ENCODE measurements at places on chromosomes 3 and 15. TPM values are rescaled to one million over a fixed set of nuclear protein-coding genes. Genes with fewer than 3 reads are reported as not detected.

DNA sequence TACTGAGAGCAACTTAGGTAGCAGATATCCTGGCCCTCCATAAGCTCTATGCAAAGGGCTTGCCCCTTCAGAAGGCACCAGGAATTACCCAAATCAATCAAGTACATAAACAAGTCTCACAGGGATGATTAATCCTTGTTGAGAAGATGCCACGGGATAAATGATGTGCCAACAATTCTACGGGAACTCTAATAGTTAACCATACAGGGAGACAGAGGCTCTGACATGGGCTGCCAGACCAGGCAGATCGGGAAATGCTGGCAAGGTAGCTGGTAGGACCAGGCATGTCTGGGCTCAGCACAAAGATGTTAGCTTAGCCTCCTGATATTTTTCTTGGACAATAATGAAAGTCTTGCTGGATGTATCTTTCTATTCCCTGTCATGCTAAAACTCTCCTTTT is 249.3 kb upstream of the THBS1 start:
- no peaks in the 10 kb centered on the region for H3K27me3 ChIP-seq
- H3K4me1 ChIP-seq, result no peaks in the 10 kb centered on the region
- no peak overlapping the region for H3K27ac ChIP-seq
- no peak for DNase-seq
- no peaks in the 10 kb centered on the region for H3K36me3 ChIP-seq
- H3K4me3 ChIP-seq, result no peak overlapping the region

GRCh38 chr3:160398820-160399124 is 253 bp downstream of the IFT80 start:
- peak overlapping the region; percentile 86 for H3K4me3 ChIP-seq
- no peaks in the 10 kb centered on the region for H3K36me3 ChIP-seq
- no peaks in the 10 kb centered on the region for H3K27me3 ChIP-seq
- peaks cover 11% of the 10 kb centered on the region for H3K4me1 ChIP-seq
- H3K27ac ChIP-seq, result peak overlapping the region; percentile 88

DNA sequence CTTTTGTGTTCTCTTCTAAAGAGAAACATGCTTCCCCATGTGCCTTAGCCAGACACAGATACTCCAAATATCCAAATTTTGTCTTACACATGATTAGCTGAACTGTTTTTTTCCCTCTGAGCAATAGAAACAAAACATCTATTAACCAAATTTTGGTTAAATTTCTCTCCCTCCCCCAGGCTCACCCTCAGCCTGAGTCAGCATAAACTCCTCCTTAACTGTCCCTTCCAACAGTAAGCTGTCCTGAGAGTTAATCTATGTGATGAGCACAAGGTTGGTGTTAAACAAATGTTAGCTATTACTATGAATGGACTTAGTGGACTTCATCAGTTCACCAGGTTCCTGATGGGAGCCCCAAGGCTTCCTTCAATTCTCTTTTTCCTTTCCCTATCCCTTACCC is 108.5 kb downstream of the RSL24D1 start:
- no peak for DNase-seq
- H3K4me3 ChIP-seq, result no peak overlapping the region
- no peak overlapping the region for H3K27ac ChIP-seq

DNA sequence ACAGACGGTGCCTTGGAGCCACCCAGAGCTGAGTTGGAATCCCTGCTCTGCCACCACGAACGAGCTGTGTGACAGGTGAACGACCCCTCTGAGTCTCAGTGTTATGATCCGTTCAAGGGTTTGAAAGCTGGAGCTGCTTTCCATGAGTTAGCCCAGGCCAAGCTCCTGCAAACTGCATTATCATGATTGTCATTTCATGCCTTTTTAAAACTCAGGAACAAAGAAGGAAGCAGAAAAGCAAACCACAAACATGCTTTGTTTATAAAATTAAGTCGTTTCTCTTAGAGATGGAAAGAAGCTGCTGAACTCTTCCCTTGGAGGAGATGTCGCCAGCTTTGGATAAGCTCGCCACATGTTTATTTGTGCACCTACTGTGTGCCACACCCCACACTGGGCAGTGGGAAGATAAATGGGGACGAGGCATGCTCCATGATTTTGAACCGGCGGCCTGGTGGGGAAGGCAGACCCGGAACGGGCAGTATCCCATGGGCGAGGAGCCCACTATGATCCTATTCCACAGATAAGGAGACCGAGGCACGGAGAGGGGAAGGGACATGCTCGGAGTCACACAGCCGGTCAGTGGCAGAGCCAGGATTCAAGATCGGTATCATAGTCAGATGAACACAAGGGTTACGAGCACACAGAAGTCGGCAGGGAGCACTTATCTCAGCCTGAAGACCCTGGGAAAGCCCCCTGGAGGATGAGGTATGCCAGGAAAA is 15.9 kb downstream of the HRH1 start:
- no peak overlapping the region for H3K4me3 ChIP-seq
- no peaks in the 10 kb centered on the region for H3K36me3 ChIP-seq
- no peak overlapping the region for H3K27ac ChIP-seq
- DNase-seq, result no peak
- no peaks in the 10 kb centered on the region for H3K27me3 ChIP-seq

DNA sequence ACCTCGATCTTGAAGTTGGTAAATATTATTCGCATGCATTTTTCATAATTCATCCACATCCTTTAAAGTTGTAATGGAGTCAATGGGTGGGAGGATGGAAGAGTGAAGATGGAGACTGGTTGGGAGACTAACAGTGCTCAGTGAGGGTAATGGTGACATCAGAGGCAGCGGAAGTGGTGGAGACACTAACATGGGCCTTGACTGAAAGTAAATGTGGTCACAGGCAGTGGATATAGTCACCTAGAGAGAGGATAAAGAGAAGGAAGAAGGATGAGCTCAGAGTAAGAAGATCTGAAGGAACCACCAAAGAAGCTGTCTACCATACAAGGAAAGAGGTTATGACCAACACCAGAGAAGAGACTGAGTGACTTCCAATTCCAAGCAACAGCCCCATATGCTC is 281.6 kb upstream of the STT3B start:
- H3K27ac ChIP-seq, result no peak overlapping the region
- no peaks in the 10 kb centered on the region for H3K36me3 ChIP-seq
- H3K4me1 ChIP-seq, result no peaks in the 10 kb centered on the region
- no peak for DNase-seq

DNA sequence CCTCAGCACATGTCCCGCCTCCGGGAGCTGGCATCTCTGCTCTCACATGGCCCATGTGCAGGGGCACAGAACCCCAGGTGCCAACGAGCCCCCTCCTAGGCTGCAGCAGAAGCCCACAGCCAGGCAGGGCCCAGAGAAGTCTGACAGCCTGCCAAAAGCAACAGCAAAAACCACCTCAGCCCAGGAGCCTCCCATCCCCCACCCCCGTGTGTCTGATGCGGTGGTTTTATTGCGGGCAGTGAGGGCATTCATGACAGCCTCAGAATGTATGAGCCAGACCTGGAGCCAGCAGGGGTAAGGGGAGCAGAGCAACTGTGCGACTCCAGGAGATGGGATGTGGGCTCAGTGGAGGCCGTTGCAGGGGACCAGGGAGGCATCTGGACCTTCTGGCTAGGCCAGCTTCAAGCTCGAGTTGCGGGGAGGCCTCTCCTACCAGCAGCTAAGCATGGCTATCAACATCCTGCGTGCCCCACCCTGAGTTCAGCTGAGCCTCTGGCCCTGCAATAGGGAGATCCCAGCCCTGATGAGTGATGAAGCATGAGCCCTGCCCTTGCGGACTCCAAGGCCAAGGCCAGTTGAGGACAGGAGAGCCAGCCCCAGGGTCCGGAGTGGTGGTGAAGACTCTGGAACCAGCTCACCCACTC is 52.5 kb downstream of the CYP11A1 start:
- H3K4me1 ChIP-seq, result peaks cover 17% of the 10 kb centered on the region
- no peak overlapping the region for H3K27ac ChIP-seq
- no peaks in the 10 kb centered on the region for H3K36me3 ChIP-seq
- H3K4me3 ChIP-seq, result no peak overlapping the region

Gene HHATL
- total RNA-seq, result not detected

DNA sequence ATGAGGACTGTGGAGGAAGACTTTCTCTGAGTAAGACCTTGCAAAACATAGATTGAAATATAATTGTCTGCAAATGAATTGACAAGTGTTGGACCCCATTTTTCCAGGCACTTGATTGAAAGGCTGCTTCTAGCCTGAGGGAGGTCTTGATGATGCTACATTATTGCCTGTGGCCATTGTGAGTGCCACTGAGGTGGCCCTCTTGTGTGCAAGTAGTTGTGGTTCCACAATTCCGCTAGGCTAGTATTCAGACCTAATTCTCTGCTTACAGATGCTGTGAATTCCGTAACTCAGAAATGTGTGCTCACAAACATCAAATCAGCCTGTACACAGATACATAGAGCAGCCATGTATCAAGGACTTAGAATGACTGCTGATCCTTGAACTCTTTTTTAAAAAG is 34.7 kb downstream of the FNDC3B start:
- H3K27ac ChIP-seq, result no peak overlapping the region
- no peak for DNase-seq
- no peak overlapping the region for H3K4me3 ChIP-seq
- no peaks in the 10 kb centered on the region for H3K27me3 ChIP-seq
- no peaks in the 10 kb centered on the region for H3K36me3 ChIP-seq
- no peaks in the 10 kb centered on the region for H3K4me1 ChIP-seq

DNA sequence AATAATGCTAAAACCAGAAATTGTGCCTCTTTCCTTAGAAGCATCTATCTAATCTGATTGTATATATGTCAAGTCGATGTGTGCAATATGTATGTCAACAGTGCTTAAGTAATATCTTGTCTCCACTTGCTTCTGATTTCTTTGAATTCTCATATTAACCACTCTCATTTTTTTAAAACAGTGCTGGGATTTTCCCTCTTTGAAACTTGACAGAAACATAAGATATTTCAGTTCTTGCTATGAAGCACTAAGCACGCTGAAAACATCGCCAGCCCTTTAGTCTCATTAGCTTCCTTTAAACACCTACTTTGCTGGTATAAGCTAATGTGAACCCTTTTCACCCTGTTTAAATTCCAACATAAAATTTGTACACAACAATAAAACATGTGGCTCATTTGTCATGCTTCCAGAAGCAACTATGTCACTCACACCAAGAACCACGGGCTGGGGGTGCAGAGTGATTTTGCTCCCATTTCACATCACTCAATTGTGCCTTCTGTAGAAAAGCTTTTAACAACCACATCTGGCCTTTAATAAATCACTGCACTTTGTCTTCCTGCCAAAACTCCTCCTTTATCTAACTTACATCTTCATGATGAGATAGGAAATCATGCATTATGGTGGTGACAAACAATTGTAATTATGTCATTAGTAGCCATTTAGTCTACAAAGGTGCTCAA is 185.2 kb downstream of the FOXP1 start:
- H3K4me1 ChIP-seq, result peaks cover 82% of the 10 kb centered on the region
- H3K36me3 ChIP-seq, result no peaks in the 10 kb centered on the region
- H3K4me3 ChIP-seq, result peak overlapping the region; percentile 14
- H3K27ac ChIP-seq, result peak overlapping the region; percentile 86
- H3K27me3 ChIP-seq, result no peaks in the 10 kb centered on the region
- no peak for DNase-seq

DNA sequence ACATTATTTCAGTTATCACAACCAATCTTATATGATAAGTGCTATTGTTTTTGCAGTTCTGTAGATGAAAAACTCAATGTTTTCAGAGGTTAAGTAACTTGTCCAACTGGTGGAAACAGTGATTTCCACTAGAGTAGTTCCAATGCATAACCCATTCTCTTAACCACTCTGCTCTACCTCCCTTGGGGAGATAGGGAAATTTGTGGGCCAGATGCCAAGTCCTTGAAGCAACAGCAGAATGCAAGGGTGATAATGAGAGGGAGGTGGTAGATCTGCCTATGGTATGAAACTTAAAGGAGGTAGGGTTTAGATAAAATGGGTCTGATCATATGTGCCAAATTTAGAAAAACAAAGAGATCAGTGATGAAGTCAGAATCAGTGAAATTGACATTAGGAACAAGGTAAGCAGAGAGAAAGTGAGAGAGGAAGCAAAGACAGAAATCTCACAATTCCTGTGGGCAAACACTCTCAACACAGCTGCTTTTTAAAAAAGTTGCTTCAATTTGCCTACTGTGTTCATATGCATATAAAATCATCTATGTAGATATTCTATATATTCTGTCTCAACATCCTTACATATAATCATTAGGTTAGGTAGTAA is 50.5 kb upstream of the UBP1 start:
- no peaks in the 10 kb centered on the region for H3K27me3 ChIP-seq
- H3K36me3 ChIP-seq, result no peaks in the 10 kb centered on the region
- H3K4me3 ChIP-seq, result no peak overlapping the region
- DNase-seq, result no peak
- H3K27ac ChIP-seq, result no peak overlapping the region
- no peaks in the 10 kb centered on the region for H3K4me1 ChIP-seq

DNA sequence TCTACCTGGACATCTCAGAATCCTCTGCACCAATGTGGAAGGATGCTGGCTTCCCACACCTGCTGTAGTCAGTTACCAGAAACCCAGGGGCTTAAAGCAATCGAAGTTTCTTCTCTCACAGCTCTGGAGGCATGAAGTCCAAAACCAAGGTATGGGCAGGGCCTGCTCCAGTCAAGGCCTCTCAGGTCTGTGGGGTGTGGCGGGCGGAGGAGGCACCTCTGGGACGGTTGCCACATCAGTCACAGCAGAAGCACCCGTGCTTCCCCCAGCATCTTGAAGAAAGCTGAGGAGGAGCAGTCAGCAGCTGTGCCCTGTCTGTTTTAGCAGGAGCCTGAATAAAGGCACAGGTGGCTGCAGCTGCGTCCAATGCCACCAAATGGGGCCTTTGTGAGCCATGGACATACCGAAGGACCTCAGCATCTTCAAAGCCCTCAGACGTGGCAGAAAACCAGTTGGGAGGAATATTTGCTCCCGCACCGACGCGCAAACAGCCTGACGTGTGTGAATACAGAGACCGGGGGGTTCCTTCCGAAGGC is 68.9 kb downstream of the TFRC start:
- no peaks in the 10 kb centered on the region for H3K27me3 ChIP-seq
- no peak for DNase-seq
- no peaks in the 10 kb centered on the region for H3K4me1 ChIP-seq
- no peak overlapping the region for H3K27ac ChIP-seq

GRCh38 chr15:71228403-71228802 is 113.1 kb downstream of the THSD4 start:
- H3K27me3 ChIP-seq, result no peaks in the 10 kb centered on the region
- H3K27ac ChIP-seq, result no peak overlapping the region
- no peak overlapping the region for H3K4me3 ChIP-seq
- H3K4me1 ChIP-seq, result no peaks in the 10 kb centered on the region

DNA sequence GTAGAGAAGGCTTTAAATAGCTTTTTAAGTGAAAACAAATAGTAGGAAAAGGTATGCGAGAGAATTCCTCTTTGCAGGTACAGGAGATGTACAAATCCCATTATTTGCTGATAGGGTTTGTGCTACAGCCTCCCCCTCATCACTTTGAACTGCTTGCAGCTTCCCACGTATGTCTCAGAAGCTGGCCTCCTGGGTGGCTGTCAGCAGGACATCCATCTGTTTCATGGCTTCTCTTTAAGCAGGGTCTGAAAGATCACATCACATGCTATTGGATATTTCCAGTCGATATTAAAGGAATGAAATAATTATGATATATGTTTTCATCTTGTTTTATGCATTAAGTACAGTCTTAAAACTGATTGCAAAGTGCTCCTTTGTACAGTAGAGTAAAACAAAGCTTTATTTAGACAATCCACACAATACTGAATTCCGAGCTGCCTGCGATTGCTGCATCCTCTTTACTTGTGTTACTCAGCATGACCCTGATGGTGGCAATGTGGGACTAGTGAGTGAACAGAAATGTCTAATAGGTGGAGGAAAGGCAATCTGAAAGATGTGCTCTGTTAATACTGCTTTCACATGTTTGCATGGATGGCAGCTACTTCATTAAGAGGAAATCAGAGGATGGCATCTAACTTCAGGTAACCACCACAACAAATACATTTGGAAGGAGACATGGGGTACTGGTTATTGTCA is 930.6 kb upstream of the SEMA6D start:
- no peaks in the 10 kb centered on the region for H3K27me3 ChIP-seq
- no peak overlapping the region for H3K4me3 ChIP-seq
- no peak for DNase-seq
- no peaks in the 10 kb centered on the region for H3K4me1 ChIP-seq

Gene AGBL1
- not detected for total RNA-seq

Gene GHRL
- total RNA-seq, result 1.1 TPM

Measured in naive thymus-derived CD4-positive, alpha-beta T cell (primary cell).